ENCODE measurements at places on chromosomes 4 and X.

DNA sequence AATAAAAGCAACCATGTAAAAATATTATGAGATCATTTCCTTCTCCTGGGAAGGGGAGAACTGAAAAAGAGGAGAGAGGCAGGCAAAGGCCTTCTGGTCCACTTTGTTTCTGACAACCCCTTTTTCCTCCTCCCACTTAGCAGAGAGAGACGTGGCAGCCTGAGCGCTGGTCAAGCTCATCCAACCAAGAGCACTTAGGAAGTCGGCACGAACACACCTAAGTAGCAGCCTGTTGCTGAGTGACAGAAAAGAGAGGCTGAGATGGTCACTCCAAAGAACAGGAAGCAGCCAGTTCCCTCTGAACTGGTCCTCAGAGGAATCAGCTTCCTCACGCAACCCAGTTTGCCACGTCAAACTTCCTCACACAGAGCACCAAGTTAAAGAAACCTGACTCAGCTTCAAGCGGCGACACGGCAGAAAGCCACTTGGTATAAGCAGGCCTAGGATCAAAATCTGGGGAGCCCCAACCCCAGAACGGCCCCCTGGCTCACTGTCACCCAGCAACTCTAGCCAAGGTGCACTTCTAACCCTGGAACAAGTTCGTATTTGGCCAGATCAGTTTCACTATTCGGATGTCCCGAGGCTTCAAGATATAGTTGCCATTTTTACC is 861 bp downstream of the SEC24D start:
- DNase-seq = peak; percentile 53

GRCh38 chrX:130728208-130728607 is 174.8 kb downstream of the ENOX2 start:
- no peak for DNase-seq

DNA sequence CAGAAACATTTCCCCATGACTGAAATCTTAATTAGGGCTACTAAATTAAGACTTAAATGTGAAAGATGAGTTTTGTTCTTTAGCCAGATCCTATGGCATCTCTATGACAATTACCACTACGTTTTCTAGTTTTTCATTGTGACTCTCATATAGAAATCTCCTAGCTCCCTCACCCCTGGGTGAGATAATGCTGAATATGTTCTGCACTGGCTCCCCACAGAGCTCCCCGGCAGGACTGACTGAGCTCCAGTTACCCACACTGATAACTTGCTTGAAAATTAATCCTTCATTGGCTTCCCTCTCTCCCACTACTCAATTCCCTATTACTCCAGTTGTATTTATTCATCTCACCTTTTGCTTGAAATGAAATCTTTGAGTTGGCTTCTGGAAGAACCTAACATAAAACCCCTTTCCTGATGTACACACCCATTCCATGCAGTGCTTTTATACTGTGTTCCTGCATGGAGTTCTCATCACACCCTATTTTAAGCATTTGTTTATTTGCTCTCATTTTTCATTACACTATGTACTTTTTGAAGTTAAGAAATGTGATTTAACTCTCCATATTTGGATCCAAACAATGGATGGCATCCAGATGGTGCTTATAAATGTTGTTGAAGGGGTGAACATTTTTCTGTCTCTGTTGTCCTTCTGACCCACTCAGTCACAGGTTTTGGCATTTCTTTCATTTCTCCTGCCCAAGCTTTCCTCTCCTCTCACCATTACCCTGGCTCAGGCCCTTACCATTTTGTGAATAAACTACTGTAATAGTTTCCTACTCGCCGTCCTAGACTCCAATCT is 623.4 kb downstream of the SPRY1 start:
- no peak for DNase-seq

DNA sequence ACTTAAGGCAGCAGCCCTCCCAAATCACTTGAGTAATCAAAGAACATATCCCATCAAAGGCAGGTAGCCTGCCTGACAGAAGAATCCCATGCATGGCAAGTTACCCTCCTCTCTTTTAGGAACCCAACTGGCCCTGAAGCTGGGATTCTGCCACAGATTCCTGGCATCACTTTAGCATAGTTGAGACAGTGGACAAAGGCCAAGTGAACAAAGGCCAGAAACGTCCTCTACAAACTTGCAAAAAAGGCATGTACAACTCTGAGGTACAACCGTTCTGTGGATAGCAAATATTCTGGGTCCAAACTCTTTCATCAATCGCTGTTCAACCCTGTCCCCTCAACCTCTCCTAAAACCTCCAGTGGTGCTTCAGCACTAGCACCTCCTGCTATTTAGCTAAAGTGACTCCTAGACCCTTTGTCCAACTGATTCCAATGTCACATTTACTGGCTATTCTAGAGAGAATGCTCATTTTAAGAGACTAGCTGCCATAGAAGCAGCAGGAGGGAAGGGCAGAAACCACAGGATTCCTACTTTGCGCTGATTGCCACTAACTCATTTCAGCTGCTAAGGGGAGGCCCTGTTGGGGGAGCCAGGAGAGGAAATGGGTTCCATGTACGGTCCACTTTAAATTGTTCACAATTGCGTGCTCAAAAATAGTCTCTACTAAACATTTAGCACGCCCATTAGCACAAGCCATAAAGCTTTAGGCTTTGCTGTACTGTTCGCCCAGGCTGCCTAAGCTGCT is 105.9 kb downstream of the SHROOM4 start:
- no peak for DNase-seq

GRCh38 chr4:79877511-79877910 is 195.5 kb downstream of the ANTXR2 start:
- DNase-seq = no peak

DNA sequence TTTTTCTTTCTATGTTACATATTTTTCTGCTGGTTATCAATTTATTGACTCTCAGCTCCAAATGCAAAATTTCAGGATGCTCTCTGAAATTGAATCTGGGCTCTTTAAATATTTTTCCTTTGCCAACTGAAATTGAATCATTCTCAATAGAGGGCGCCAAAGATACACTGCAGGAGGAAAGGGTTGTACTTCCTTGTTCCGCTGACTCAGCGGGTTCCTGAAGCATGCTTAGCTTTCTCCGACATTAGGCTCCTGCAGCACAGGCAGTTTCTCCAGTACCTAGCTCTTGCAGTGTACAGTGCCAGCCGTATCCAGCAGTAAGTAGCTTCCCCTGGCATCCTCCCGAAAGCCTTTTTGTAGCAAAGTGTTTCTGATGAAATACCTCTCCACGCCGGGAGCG is 28.8 kb upstream of the CFAP47 start:
- DNase-seq = peak; percentile 22

DNA sequence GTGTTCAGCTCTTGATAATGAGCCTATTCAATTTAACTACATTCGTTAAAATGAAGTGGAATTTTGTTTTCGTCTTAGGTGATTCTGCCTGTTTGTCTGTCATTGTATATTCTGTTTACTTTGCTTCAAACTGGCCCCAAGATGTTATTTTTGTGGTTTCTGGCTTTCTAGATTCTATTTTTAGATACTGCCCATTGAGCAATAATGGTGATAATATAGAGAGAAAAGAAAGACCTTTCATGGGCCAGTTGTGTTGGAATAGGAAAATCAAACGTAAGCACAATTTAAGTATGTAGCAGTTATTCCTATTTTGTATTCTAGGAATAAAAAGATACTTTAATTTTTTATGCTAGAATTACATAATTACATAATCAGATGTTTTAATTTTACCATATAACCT is 4.0 kb downstream of the CDKN2AIP start:
- DNase-seq = no peak

DNA sequence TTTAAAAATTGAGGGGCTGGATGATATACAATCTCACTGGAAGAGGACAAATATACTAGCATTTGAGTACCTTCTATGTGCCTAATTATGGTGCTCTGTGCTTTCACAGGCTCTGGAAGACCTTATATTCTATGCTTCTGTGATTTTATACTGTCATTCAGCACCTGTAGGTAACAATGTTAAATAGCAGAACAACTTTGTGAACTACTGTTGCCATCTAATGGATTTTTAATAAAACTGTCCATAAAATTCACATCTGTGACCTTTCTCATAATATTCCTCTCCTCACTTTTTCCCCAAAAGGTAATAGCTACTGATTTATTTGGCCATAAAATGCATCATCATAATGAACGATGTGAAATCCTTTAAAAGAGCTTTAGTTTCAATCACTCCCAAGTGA is 21.9 kb downstream of the POU3F4 start:
- no peak for DNase-seq

GRCh38 chrX:72705111-72705510 is 9.0 kb downstream of the PHKA1 start:
- no peak for DNase-seq

- no peak for DNase-seq
Measured at GRCh38 chr4:99841129-99841528, 24.5 kb downstream of the DAPP1 start.

GRCh38 chr4:108010167-108010566 is 20.5 kb downstream of the HADH start:
- DNase-seq = no peak

DNA sequence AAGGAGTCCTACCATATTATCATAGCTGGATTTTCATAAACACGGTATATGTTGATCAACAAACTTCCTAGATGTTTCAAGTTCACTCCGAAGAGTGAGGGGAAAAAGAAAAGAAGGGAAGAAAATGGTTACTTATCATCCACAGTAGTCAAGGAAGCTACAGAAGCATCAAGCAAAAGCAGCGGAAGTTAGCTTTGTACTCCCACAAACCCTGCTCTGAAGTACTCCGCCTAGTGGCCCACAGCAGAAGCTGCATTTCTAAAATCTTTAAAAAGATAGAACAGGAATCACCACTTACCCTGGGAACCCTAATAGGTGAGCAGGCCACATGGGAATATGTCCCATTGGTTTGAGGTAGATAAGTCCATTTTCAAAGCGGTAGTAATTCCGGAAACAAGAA is 28.5 kb upstream of the FRG1 start:
- no peak for DNase-seq

DNA sequence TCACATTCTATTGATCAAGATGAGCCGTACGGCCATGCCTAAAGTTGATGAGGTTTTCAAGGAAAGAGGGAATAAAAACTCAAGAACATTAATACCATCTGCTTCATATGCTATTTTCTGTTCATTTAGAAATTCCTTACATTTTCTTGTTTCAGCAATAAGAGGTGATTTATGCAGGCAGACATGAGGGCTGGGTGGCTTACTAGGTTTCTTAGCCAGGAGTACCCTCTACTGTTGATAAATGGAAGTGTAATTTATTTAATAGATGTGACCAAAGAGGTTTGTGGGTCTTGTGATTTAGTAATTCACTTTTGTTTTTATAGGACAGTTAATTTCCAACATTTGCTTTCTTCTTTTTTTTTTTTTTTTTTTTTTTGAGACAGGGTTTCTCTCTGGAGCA is 6.4 kb upstream of the SMIM9 start:
- DNase-seq = no peak

DNA sequence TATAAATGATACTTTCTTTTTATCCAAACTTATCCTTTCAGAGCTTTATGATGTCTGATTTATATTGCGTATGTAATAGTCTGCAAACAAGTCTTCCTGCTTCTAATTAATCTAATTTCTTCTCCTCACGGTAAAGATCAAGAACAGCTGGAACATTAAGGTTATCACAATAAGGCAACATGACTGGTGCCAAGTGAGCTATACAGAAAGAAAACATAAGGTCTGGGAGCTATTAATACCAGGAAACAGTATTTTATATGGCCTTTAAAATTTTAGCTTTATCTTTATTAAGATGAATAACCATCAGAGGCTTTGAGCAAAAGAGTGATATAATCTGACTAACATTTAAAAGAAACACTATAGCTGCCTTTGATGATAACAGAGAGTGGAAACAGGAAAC is 28.7 kb upstream of the CABS1 start:
- no peak for DNase-seq

- DNase-seq = no peak
Measured at GRCh38 chr4:149441338-149441737, 374.3 kb downstream of the IQCM start.

GRCh38 chrX:13412208-13412600 is 92.4 kb upstream of the ATXN3L start:
- no peak for DNase-seq

DNA sequence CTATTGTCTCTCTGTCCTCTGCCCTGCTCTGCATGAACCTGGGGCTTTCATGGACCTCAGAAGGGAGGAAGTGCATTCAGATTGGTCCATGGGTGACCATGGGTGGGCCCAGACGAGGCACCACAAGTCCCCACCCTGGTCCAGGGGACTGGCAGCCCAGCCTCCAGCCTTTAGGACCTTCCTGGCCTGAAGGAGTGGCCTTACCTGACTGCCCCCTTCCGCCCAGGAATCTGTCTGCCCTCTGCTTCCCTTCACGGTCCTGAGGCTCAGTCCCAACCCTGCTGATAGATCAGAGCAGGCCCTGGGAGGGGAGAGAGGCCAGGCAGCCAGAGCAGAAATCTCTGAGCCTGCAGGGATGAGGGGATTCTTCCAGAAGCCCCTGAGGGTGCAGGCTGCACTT is 455.4 kb downstream of the PCDH18 start:
- DNase-seq = no peak

- DNase-seq = no peak
Measured at GRCh38 chr4:85995361-85995760, 364.5 kb downstream of the MAPK10 start.

DNA sequence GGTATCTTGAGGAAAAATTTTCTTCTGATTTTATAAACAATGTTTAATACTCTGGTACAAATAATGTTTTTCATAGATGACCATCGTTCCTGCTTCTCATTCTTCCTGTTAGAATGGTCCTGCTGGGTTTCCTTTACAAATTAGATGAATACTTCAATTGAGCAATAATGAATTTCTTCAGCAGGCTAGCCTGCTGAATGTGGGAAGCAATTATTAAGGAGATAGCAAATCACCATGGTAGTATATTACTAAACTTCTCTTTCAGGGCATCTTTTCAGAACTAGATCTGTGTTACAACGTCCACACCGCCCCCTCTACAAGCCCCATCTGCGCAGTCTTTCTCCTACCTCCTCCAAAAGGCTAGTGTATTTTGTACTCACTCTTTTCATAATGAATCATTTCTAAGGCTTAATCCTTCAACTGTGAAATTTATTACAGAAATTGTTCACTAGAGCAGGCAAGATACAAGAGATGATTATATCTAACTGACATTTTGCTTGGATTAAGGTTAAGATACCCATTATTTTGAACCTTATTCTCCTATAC is 38.4 kb downstream of the GPRIN3 start:
- DNase-seq = no peak

DNA sequence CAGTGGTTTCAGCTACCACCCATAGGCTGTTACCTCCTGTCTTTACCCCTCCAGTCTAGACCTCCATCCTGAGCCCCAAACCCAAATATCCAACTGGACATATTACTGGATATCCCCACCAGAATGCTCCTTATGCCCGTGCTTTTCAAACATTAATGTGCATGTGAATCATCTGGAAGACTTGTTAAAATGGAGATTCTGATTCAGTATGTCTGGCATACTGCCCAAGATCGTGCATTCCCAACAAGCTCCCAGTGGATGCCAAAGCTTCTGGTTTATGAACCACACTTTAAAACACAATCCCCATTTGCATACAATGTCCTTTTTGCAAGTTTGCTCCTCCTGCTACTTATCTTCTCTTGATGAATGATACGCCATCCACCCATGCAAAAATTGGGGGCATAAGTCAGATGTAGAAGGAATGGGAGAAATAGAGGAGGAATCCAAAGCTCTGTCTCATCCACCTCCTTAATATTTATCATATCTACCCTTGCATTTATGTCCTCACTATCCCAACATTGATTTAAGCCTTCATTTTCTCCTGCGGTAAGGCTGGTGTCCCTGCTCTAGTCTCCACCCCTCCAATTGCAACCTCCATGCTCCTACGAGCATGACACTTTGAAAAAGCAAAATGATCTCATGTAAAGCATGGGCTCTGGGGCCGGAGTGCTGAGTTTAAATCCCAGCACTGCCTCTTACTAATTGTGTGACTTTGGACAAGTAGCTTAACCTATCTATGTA is 7.4 kb upstream of the PGRMC1 start:
- DNase-seq = no peak

All from right renal pelvis (tissue), 4 donors.